ENCODE measurements at places on chromosomes 1 and 21. TPM values are rescaled to one million over a fixed set of nuclear protein-coding genes. Genes with fewer than 3 reads are reported as not detected.

DNA sequence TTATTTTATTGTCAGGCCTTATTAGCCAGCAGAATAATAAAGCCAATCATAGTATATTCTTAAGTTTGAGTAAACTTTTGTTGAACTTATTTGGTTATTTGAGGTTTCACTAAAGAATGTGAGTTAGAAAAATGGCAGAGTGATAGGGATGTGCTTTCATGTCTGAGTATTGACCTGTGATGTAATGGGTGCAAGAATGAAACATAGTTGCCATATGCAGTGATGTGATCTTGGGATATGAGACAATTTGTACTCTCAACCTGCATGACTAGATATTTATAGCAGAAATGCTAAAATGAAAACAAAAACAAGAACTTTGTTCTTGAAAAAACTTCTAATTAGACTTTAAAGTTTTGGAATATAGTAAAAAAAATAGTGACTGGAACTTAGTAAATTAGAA, 97.9 kb downstream of the DISP1 start:
- no peak for DNase-seq
- H3K27me3 ChIP-seq = no peaks in the 10 kb centered on the region
- H3K4me1 ChIP-seq = no peaks in the 10 kb centered on the region

Gene ANGPTL3
- total RNA-seq = not detected

Gene EFNA4
- total RNA-seq = 23.9 TPM

Gene UBE2U
- not detected for total RNA-seq

Gene LY9
- total RNA-seq = 1.1 TPM

DNA sequence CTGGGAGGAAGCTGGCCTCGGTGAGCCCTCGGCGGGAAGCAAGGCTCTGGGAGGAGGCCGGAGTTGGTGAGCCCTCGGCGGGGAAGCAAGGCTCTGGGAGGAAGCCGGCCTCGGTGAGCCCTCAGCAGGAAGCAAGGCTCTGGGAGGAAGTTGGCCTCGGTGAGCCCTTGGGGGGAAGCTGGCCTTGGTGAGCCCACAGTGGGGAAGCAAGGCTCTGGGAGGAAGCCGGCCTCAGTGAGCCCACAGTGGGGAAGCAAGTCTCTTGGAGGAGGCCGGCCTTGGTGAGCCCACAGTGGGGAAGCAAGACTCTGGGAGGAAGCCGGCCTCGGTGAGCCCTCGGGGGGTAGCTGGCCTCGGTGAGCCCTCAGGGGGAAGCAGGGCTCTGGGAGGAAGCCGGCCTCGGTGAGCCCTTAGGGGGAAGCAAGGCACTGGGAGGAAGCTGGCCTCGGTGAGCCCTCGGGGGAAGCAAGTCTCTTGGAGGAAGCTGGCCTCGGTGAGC, 36.0 kb downstream of the KRTAP10-1 start:
- peaks cover 22% of the 10 kb centered on the region for H3K27me3 ChIP-seq
- DNase-seq = no peak
- no peaks in the 10 kb centered on the region for H3K36me3 ChIP-seq

DNA sequence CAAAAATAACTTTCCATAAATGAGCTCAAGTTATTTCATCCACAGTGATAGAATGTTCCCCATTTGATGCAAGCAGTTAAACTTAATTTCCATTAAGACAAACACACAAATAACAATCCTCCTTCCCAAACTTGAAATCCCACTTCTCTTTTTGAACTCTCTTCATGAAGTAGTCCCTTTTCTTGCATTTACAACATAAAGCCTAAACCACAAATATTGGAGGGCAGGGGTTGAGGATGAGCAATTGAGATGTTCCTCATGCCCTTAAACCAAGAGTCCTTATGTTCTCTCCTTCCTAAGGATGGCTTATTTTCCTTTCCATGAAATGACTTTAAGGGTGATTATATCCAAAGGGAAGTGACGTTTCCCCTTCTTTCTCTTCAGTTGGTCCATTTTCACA, 228.8 kb downstream of the DISC1 start:
- H3K36me3 ChIP-seq = no peaks in the 10 kb centered on the region
- no peak for DNase-seq
- H3K27me3 ChIP-seq = no peaks in the 10 kb centered on the region
- H3K4me1 ChIP-seq = no peaks in the 10 kb centered on the region

- peak overlapping the region; percentile 83 for H3K27ac ChIP-seq
- no peak for DNase-seq
- no peaks in the 10 kb centered on the region for H3K27me3 ChIP-seq
These were observed 6.0 kb upstream of the CAPN2 start for GRCh38 chr1:223706077-223706973.

Gene FCN3
- 7.4 TPM for total RNA-seq

GRCh38 chr1:3457910-3458883, 3.7 kb downstream of the ARHGEF16 start:
- no peak for DNase-seq
- H3K36me3 ChIP-seq = no peaks in the 10 kb centered on the region
- no peaks in the 10 kb centered on the region for H3K4me1 ChIP-seq
- peak overlapping the region; percentile 32 for H3K27ac ChIP-seq

DNA sequence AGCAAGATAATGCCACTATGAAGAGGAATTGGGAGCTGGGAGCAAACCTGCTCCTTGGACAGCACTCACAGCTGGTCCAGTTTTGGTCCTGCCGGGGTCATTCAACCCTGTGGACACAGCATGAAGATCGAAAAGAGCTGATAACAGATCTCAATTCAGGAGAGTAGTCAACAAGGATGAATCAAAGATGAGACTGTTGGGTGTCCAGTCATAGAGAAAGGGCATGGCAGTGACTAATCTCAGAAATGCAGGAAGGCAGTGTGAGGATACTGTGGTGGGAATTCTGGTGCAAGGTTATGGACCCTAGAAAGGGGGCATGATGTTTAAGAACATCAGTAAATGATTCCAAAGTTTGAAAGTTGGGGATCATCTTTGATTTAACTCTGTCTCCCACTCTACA, 261.4 kb upstream of the ZP4 start:
- no peak overlapping the region for H3K27ac ChIP-seq

Gene ARL8A
- 29.9 TPM for total RNA-seq

Gene MPZ
- 3.2 TPM for total RNA-seq

GRCh38 chr1:151146072-151146411, 389 bp downstream of the SEMA6C start:
- H3K4me1 ChIP-seq = peaks cover 5% of the 10 kb centered on the region
- peak overlapping the region; percentile 77 for H3K4me3 ChIP-seq
- H3K27me3 ChIP-seq = no peaks in the 10 kb centered on the region
- peak overlapping the region; percentile 84 for H3K27ac ChIP-seq

DNA sequence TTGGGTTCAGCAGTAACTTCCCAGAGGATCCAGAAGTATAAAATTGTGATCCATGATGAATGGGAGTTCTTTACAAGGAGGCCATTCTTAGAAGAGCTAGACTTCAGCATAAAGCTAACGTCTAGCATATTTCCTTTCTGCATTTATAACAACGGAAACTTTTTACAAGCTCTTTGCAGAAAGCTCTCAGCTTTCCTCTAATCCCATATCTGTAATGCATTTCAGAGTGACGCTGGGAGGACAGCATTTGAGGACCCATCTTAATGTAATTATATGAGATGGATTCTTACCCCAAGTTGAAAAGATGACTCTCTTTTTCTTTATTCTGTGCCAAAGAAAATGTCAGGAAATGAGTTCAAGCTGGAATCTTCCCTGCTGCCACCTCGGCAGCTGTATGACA, 132.0 kb upstream of the CACHD1 start:
- no peak for DNase-seq
- no peaks in the 10 kb centered on the region for H3K36me3 ChIP-seq
- H3K4me3 ChIP-seq = no peak overlapping the region
- no peak overlapping the region for H3K27ac ChIP-seq
- H3K27me3 ChIP-seq = no peaks in the 10 kb centered on the region
- H3K4me1 ChIP-seq = no peaks in the 10 kb centered on the region

DNA sequence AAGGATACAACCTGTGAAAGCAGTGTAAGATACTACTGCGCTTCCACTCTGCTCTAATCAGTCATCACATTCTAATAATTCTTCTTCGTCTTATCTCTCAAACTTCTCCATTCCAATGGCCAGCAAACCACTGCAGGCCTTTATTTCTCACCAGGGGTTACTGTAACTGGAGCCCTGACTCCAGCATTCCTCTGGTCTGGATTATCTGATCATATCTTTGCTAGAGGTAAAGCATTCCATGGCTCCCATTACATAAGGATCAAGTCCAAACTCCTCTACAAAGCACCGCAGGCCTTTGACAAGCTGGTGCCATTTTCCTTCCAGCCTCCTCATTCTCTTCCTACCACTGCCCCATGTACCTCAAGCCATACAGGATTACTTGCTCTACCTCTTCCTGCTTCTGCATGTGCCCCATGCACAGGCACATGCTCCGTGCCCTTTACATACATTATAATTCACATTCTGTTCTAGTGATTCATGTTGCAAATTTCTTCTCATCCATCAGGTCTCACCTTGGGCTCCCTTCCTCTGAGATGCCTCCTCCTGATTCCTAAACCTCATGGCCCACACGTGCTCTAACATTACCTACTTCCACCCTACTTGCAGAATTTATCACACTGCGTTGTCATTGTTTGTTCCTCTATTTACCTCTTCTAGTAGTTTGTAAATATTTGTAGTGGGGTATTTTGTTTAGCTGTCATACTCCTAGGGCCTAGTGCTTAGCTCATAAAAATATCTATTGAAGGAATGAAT, 9.3 kb upstream of the SERBP1 start:
- no peak overlapping the region for H3K27ac ChIP-seq
- no peaks in the 10 kb centered on the region for H3K27me3 ChIP-seq
- no peak overlapping the region for H3K4me3 ChIP-seq

Gene PEX19
- total RNA-seq = 58.7 TPM

GRCh38 chr1:24351247-24351646, 32.1 kb downstream of the GRHL3 start:
- H3K4me3 ChIP-seq = no peak overlapping the region
- no peaks in the 10 kb centered on the region for H3K36me3 ChIP-seq
- DNase-seq = no peak
- H3K27ac ChIP-seq = no peak overlapping the region

Gene OR2T29
- not detected for total RNA-seq

Gene FCAMR
- not detected for total RNA-seq

Gene ADGRL2
- 59.6 TPM for total RNA-seq

DNA sequence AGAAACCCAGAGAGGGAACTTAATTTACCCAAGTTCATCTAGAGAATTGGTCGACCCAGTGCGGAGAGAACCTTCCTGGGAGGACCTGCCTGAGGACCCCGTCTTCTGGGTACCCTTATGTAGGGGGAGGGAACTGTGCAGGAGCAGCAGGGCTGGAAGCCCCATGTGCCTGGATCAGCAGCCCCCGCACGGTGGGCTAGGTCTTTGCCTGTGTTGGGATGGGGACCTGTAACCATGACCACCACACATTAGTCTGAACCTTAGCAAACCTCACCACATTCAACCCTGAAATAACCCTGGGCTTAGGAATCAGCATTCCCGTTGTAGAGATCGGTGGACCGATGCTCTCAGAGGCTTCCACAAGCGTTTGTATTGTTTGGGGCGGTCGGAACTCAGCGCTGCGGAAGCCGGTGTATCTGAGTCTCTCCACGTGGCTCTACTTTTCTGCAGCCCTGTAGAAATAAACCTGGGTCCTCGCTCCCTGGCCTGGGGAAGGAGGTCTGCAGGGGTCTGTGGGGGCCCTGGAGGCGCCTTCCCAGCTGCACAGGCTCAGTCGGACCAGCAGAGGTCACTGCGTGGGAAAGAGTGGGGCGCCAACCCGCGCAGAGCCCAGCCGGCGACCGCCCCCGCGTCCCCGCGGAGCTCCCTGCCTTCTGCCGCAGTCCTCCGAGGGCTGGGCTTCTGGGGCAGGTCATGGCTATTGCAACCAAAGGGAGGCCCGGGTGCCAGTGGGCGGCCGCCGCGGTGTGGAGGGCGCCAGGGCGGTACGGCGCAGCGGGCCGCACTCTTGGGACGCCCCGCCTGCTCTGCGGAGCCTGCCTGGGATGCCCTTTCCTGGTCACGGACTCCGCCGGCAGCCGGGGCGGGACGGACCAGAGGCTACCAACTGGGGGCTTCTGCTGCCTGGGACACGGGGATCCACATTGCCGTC, 36.2 kb upstream of the KCNA10 start:
- H3K27me3 ChIP-seq = no peaks in the 10 kb centered on the region
- H3K27ac ChIP-seq = no peak overlapping the region
- H3K4me1 ChIP-seq = no peaks in the 10 kb centered on the region
- DNase-seq = no peak

DNA sequence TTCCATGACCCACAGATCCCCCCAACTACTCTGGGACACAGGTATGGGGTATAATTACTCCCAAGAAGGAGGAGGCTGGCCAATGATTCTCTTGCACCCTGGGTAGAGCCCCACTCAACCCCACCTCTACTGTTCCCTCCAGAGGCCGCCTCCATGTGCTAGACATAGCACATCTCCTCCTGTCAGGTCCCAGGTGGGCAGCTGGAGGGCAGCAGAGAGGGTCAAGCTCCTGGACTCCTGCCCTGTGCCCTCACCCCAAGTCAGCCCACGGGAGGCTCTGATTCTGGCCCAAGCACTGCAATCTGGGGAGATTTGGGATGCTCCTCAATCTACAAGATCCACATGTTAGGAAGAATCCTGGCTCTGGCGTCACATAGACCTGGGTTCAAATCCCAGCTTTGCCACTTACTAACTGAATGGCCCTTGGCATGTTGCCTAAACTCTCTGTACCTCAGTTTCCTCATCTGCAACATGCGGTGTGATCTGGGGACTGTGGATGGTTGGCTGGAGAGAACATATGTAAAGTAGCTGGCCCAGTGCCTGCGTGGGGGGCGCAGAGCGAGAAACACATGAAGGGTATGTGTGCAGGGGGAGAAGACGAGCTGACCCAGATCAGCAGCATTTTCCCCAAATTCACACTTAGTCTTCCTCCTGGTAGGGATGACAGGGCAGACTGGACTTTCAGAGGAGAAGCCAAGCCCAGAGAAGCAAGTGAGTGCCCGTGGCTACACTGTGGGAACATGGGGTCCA, 23.2 kb downstream of the TNNT2 start:
- H3K36me3 ChIP-seq = no peaks in the 10 kb centered on the region
- H3K4me1 ChIP-seq = no peaks in the 10 kb centered on the region
- no peak overlapping the region for H3K4me3 ChIP-seq

All from breast epithelium (tissue), 4 donors.